Suprapubic skin (tissue), 4 donors: ENCODE measurements at places on chromosomes 5 and 9. TPM values are rescaled to one million over a fixed set of nuclear protein-coding genes. Genes with fewer than 3 reads are reported as not detected.

DNA sequence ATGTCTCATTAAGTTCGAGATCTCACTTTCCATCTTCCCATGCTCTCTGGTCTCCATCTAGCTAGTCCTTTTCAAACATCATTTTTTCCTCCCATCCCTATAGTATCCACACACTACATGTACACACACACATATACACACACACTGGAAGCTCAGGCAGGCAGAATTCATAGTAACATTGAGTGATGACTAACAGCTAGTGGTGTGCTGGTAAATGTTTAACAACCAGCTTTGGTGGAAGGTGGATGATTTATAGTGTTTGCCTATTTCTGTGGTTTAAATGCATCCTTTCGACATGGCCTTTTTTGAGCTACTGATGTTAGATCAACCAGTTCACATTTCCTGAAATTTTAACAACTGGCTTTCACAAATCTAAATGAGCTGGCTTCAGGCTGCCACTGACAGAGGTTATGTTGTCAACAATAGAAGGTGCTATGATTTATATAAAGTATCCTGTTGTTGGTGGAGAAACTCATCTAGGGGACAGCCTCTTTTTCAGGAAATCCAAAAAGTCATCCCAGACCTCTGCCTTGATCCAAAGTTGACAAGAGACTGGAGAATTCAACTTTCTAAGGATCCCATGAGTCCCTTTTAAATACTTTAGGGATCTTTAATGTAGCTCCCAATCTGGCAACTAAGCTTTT is 117.8 kb downstream of the CCDC192 start:
- no peaks in the 10 kb centered on the region for H3K27me3 ChIP-seq
- no peak overlapping the region for H3K27ac ChIP-seq
- no peak for DNase-seq
- no peaks in the 10 kb centered on the region for H3K36me3 ChIP-seq

DNA sequence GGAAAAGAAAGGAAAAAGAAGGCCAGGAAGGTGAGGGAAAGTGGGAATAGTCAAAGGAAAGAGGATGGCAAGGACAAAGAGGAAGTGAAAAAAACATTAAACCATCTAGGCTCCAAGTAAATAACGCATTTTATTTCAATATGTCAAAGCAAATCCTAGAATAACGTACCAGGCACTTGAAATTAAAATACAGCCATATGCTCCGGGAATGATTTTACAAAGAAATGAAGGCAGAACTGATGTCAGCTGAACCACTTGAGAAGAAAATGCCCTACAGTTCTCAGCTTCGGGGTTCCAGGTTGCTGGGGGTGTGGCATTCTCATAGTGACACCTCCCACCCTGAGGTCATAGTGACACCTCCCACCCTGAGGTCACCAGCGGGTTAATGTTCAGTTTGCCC is 281.6 kb downstream of the SEMA5A start:
- H3K4me3 ChIP-seq = no peak overlapping the region
- H3K4me1 ChIP-seq = no peaks in the 10 kb centered on the region
- H3K27me3 ChIP-seq = no peaks in the 10 kb centered on the region
- no peak overlapping the region for H3K27ac ChIP-seq

- H3K4me1 ChIP-seq = no peaks in the 10 kb centered on the region
- H3K27ac ChIP-seq = no peak overlapping the region
- H3K27me3 ChIP-seq = no peaks in the 10 kb centered on the region
- H3K36me3 ChIP-seq = no peaks in the 10 kb centered on the region
- no peak overlapping the region for H3K4me3 ChIP-seq
Observed at GRCh38 chr5:102048940-102049339, 247.1 kb downstream of the SLCO4C1 start.

- no peak overlapping the region for H3K27ac ChIP-seq
- H3K27me3 ChIP-seq = no peaks in the 10 kb centered on the region
- no peaks in the 10 kb centered on the region for H3K4me1 ChIP-seq
- H3K4me3 ChIP-seq = no peak overlapping the region
- no peak for DNase-seq
Observed at GRCh38 chr5:146112476-146112875, 7.1 kb upstream of the PLAC8L1 start.

- H3K4me1 ChIP-seq = no peaks in the 10 kb centered on the region
- no peaks in the 10 kb centered on the region for H3K36me3 ChIP-seq
- H3K27ac ChIP-seq = no peak overlapping the region
- no peak for DNase-seq
- H3K4me3 ChIP-seq = no peak overlapping the region
- H3K27me3 ChIP-seq = peaks cover 5% of the 10 kb centered on the region
Observed at GRCh38 chr9:134885679-134886412, 5.2 kb downstream of the FCN2 start.

The GABRA1 gene
- not detected for total RNA-seq
